Activated CD8-positive, alpha-beta memory T cell treated with anti-CD3 and anti-CD28 coated beads for 24 hours (primary cell): ENCODE measurements at places on chromosomes 12 and 14.
A peak's percentile ranks its signal among the peaks of the same experiment; 100 is the strongest.

GRCh38 chr14:100834794-100835547 lies 9.1 kb downstream of the MEG3 start:
- no peak for DNase-seq

GRCh38 chr12:2640281-2640680 lies 154.5 kb upstream of the FKBP4 start:
- DNase-seq = no peak

DNA sequence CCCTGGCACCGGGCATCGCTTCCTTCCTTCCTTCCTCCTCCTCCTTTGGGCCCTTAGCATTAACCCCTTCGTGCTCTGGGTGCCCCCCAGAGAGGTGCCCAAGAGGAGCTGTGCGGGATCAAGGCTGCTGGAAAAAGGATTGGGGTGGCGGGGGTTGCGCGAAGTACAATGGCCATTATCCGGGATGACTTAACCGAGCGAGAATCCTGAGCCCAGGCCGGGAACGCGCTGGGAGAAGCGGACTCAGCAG lies 2.8 kb downstream of the DHH start:
- DNase-seq = no peak

DNA sequence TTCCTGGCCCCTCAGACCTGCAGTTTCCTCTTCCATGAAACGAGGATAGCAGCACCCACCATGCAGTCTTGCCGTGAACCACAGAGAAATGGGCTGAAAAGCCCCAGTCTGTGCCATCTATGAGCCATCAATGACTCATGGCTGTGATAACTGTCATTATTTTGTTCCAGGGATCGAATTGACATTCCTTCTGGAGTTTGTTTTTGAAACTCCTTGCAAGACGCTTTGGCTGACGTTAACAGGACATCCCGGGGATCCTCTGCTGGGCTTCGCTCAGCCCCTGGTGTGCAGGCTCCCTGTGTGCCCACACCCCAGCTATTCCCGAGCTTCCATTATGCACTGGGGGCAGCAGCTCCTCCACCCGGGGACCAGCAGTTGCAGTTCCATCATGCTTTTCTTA lies 33.8 kb downstream of the MMAB start:
- no peak for DNase-seq

DNA sequence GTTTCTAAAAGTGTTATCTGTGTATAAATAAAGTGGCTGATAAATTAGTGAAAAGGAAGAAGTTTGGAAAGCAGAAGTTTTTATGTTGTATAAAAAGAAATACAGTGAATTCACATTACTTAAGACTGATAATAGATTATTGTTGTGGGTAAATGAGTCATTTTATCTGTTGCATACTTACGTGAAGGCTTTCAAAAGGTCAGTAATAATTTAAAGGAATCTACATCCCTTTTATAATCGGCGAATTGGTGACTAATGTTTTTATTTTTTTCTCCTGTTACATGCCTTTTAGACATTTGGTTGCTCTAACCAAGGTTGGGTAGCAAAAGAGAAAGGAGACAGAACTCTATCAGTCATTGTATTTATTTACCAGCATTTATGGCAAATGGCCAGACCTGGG lies 155.9 kb downstream of the SLC41A2 start:
- DNase-seq = no peak

GRCh38 chr14:56491299-56492285 lies 88.0 kb upstream of the TMEM260 start:
- DNase-seq = peak; percentile 65

- no peak for DNase-seq
These were observed 640 bp downstream of the ARMH4 start for GRCh38 chr14:58151133-58152013.

GRCh38 chr12:68743356-68743755 lies 2.6 kb upstream of the SLC35E3 start:
- DNase-seq = no peak

GRCh38 chr12:4111010-4111409 lies 162.6 kb upstream of the CCND2 start:
- DNase-seq = no peak

DNA sequence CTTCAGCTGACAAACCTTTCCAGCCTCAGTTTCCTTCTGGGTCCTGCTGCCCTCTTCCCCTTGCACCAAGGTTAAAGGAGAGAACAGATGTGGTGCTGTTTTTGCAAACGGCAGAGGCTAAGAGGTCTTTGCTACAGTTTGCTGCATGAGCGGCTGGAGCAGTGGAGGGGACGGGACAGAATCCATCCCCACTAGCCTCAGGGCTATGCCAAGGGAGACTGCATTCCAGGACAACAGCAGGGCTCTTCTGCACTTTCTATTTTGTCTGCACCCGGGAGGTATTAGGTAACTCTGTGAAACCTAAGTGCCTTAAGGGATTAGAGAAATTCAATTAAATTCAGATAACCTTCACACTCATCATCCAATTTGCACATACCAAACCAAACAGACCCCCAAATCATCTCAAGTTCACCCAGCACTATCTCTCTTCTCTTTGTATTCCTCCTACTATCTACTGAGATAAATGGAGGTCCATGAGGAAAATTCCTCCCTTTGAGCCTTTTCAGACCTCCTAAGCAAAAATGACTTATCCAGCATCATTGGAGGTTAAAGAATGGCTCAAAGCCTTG lies 103.8 kb upstream of the VRK1 start:
- no peak for DNase-seq
